WTC11 (cell line): ENCODE measurements at places on chromosomes 7 and 10.

DNA sequence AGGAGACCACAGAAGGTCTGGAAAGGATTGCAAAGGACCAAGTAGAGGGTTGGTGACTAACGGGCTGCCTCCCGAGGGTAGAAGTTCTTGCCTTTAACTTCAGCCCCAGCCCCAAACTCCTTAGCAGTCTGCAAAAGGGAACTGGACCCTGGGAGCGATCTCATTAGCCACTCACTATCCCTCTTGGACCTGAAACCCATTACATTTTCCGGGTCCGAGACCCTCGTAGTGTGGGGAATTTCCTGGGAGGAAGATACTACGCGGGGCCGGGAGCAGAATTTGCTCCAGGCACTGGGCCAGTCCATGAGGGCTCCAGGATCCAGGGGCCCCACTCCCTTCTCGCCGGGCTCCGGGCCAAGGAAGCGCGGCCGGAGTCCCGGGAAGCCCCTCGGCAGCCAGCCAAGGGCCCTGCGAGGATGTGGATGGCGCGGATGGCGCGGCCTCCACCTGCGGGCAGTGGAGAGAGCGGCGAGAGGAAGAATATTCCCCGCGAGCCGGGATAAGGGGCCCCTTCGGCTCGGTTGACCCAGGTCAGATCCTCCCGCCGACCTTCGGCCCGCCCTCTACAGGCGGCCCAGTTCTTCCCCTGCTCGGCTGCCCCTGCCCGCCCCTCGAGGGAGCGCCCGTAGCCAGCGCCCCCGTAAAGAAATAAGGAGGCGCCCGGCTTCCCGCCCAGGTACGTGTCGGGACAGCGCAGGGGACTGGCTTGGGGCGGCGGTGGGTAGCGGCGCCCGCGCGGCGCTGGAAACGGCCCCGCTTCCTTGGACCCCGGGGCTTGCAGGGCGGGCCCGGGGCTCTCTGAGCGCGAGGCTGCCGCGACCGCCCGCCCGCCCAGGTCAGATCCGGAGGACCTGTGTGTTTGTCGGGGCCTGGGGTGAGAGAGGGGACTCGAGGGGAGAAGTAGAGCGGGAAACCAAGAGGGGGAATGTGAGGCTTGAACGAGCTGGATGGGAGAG is at the start of gene MYO3A:
Gene MYO3A (plus strand): TSS at position 577 of the 956 bp plus-strand sequence. CDS start 17,882 bp downstream, outside the sequence.
- peak; percentile 79 for DNase-seq

- no peak for DNase-seq
These were observed 636.0 kb upstream of the TPK1 start for GRCh38 chr7:145471883-145472282.

DNA sequence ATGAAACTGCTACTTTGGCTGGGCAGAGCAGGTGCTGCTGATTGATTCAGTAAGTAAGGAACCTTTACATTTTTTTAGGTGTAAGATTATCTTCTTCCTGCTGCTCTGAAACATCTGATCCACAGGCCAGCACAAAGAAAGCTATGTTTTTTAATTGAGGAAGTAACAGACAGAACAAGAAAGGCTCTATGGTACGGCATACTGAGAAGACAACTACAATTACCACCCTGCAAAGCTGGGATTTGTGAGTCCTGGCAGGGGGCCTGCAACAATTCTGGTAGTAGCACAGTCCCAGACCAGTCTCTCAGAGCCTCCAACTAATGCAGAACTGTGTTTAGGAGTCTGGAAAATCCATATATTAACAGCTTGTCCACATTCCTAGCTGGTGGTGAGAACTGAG is 103.0 kb upstream of the LRRTM3 start:
- peak; percentile 17 for DNase-seq

DNA sequence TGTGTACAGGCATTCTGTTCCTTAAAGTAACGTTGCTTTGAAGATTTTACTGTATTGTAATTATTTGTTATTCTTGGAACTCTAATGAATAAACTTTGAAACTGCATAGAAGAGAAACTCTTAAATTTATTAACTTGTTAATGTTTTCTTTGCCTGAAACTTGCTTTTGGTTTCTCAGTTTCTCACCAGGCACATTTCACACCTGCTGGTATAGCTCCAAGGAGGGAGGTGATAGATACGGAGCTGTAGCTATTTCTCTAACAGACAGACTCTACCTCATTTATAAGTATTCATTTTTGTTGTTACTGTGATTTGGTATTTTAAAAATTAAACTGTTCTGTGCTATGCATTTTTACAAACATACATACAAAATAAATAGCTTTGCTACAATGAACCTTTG is 32.7 kb downstream of the R3HCC1L start:
- no peak for DNase-seq

- no peak for DNase-seq
These were observed 370.2 kb downstream of the PPP1R3A start for GRCh38 chr7:113548561-113548960.

GRCh38 chr7:117134889-117135552 is 181.7 kb downstream of the ST7 start:
- no peak for DNase-seq

- DNase-seq: peak; percentile 18
These were observed 609.4 kb upstream of the PCDH15 start for GRCh38 chr10:55410415-55410885.

DNA sequence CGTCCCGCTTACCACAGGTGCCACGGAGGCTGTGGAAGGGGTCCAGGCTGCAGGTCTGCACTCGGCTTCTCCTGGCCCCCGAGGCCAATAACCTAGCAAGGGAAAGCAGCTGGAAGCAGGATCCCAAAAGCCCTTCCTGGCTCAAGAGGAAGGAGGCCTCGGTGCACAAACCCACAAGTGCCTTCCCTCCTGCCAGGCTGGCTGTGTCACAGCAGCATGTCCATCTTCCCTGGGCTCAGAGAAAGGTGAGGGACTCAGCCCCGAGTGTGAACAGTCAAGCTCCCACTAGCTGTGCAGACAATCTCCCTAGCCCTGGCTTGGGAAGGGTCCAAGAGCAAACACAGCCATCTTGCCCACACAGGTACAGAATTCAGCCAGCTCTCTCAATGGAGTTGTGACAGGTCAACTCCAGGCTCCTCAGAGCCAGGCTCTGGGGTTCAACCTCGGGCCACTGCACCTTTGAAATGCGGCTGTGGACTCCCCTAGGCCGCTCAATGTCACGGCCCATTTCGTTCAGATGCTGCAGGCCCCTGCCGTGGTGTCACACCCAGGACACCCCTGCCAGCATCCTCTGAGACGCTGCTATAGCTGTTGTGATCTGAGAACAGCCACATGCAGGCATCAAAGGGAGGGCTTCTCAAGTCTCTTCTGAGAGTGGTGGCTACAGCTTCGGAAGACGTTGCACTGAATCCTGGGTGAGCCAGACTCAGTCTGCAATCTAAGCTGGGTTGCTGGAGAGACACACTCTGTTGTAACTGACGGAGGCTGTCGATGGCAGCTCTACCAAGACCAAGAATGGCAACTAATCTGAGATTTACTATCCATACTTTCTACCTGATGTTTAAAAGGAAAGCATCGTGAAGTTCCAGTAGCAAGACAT is 137.9 kb downstream of the DIP2C start:
- DNase-seq: no peak

DNA sequence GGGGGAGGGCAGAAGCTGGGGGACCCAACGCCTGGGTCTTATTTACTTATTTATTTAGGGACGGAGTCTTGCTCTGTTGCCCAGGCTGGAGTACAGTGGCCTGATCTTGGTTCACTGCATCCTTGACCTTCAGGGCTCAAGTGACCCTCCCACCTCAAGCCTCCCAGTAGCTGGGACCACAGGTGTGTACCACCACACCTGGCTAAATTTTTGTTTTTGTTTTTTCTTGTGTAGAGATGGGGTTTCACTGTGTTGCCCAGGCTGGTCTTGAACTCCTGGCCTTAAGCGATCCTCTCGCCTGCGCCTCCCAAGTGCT is 1.7 kb upstream of the MOGAT3 start:
- no peak for DNase-seq

GRCh38 chr10:61244261-61244775 is 208.9 kb downstream of the TMEM26 start:
- no peak for DNase-seq

- DNase-seq: no peak
These were observed 65.1 kb downstream of the CAMK1D start for GRCh38 chr10:12414278-12414989.

DNA sequence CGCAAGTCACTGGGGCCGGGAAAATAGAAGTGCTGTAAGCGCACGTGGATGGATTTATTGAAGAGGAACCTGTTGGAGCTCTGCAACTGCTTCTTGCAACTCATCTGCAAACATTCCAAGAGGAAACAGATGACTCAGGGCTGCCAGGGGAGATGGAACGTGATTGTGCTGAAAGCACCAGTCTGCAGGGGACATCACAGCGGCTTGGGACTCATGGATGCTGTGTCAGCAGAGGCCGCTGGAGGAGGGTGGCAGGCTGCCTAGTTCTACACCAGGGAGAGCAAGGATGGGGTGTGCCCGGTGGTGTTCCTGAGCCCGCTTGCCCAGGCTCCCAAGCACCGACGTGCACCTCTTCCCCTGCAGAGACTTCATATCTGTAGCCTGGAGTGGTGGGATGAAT is 515.7 kb downstream of the TCERG1L start:
- DNase-seq: no peak

DNA sequence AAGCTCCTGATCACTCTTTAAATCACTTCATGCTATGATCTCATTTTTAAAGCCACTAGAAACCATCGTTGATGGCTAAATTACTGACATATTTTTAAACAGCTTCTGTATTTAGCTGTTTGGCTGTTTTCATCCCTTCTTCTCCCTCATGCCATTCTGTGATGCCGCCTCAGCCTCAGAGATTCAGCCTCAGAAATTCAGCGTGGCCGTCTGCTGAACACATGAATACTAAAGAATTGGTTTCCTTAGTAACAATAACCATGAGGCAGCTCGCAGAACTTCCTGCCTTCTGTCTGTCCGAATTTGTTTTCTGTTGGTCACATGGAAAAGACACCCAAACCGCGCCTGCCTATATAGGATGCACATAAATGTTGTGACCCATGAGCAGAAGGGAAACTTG is 31.0 kb upstream of the FZD1 start:
- no peak for DNase-seq

DNA sequence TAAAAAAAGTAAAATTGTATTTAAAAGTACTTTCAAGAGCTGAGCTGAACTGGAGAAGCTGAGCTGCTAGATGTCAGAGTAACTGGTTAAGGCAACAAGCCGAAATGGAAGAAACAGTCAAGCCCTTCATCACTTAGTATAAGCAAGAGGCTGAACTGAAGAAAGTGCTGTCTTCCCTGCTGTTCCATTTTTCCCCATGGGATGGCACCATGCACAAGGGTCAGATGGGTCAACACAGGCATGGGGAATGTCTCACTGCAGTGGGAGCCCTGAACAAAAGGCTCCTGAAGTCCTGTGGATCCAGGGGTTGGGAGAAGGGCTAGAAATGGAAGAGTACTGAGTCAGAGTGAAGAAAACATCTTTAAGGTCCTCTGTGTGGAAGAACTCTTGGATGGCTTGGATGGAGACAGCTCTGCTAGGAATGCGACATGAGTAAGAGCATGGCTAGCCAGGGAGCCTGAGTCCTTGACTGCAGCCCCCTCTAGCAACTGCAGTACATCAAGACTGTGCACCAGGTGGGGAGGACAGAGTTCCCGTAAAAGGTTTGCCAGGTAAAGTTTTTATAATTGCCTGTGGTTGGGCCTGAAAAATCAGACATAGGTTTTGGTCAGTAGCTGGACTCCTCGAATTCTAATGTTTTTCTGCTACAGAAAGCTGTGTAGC is 348.3 kb downstream of the GPR158 start:
- DNase-seq: peak; percentile 80

GRCh38 chr7:5143106-5143505 is 46.9 kb upstream of the WIPI2 start:
- no peak for DNase-seq

DNA sequence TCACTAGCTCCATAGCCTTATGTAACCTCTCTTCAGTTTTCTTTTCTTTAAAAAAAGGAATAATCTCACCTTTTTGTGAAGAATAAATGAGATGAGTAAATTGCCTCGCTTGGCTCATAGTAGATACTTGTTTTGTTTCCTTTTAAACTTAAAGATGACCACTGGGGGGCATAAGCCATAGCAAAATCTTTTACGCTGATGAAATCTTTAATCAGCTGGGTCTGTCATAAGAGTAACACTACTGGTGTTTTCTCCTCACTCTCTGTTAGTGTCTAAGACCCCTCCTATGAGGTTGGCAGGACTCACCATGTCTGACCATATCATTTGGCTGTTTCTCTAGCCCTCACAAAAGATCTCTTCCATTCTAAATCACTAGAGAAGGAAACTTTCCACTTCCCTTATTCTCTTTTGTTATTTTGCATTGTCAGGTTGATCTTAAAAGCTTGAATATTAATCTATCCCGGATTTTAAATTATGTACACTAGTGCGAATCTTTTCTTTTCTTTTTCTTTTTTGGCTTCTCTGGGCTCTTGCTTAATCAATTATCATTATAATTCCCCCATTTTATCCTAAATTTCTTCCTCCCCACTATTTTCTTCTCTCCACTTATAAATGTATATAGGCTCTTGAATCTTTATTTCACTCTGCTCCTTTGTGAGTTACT is 12.5 kb downstream of the STAG3 start:
- no peak for DNase-seq

GRCh38 chr10:114647545-114648138 is 10.4 kb downstream of the ABLIM1 start:
- DNase-seq: no peak

DNA sequence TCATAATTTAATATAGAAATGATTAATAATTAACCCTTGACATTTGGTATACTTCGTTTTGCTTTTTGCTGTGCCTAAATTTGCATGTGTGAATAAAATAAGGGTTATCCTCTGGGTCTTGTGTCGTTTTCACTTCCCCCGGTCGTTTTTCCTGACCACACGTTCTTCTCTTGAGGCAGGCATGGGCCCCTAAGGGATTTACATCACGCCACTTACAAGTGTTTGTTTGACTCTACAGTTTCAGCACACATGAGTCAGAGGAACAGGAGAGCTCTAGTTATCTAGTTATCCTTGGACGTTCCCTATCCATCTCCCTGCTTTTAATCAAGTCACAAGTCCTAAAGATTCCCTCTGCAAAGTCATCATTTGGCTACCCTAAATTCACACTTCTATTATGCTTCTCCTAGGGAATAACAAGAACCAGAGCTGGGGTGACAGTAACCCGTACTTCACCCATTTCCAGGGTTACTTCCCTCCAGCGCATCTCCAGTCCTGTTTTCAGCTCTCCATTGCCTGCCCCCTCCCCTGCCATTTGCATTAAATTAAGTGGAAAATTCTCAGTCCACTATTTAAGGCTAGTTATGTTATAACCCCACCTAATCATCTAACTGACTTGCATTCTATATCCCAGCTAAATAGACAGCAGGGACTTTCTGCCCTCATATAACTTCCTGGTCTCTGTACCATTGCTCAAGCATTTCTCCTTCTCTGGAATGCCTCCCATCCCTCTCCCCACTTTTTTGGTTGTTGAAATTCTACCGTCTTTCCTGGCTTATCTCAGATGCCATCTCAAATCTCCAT is 206.9 kb downstream of the PTEN start:
- no peak for DNase-seq

GRCh38 chr10:99410146-99410545 is 20.3 kb downstream of the GOT1 start:
- DNase-seq: no peak

GRCh38 chr10:70695241-70696030 is 23.1 kb downstream of the ADAMTS14 start:
- no peak for DNase-seq
